Activated CD4-positive, alpha-beta T cell treated with anti-CD3 and anti-CD28 coated beads, Interleukin-2, amount 50 U/mL, for 4 hours (primary cell): ENCODE measurements at places on chromosomes 13 and 19.

DNA sequence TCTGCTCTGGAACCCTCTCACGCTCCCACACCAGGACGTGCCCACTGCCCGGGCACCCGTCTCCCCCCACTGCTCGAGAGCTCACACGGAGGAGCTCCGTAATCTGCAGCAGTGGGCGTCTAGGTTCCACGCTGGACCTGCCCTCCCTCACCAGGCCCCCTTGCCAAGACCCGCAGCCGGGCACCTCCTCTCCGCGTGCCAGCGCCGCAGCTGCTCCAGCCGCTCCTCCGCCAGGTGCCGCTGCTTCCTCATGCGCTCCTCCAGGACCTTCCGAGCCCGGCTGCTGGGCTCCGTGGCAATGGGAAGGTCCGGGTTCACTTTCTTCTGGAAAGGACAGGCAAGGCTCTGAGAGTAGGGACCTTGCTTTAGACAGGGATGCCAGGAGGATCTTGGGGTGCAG, 35.0 kb upstream of the MATK start:
- DNase-seq, result no peak

- DNase-seq, result no peak
Measured at GRCh38 chr19:18351544-18351943, 11.1 kb downstream of the PGPEP1 start.

DNA sequence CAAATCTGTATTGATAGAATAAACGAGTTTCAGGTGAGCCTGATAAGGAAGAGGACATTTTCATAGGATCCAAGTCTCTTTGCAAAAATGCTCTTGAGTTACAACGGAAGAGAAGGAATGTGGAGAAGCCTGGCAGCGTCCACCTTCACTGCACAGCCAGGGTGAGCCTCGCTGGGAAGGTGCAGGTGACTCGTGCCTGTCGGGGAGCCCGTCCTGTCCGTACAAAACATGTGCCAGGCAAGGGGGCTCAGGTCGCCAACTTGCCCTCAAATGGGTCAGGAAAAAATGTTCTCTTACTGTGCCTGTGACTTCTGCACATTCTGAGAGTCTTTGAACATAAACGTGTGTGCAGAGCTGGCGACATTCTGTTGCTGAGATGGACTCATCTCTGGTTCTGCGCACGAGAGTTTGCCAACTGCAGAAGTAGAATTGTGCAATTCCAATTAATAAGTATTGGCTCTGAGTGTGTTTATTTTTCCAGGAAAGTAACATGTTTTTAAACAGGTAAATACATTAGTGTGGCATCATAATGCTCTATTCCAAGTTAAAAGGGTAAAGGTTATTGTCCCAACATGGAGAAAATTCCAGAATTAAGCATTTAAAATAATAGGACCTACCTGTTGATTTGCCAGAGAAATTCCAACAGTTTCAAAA, 28.6 kb downstream of the NAXD start:
- no peak for DNase-seq

DNA sequence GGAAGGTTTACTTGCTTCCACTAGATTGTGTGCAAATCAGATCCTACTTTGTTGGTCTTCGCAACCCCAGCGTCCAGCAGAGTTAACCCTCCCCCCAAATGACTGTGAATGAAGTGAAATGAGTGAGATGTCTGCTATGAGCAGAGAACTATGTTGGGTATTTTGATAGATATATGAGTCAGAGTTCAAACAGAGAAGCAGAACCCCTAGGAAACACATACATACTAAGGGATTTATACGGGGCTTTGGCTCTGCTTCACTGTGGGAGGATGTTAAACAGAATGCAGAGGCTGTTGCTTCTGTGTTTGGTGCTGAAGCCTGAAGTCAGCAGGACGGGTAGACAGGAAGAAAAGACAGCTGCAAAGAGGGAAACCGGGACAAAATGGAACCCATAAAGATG, 197.0 kb downstream of the MZT1 start:
- no peak for DNase-seq

DNA sequence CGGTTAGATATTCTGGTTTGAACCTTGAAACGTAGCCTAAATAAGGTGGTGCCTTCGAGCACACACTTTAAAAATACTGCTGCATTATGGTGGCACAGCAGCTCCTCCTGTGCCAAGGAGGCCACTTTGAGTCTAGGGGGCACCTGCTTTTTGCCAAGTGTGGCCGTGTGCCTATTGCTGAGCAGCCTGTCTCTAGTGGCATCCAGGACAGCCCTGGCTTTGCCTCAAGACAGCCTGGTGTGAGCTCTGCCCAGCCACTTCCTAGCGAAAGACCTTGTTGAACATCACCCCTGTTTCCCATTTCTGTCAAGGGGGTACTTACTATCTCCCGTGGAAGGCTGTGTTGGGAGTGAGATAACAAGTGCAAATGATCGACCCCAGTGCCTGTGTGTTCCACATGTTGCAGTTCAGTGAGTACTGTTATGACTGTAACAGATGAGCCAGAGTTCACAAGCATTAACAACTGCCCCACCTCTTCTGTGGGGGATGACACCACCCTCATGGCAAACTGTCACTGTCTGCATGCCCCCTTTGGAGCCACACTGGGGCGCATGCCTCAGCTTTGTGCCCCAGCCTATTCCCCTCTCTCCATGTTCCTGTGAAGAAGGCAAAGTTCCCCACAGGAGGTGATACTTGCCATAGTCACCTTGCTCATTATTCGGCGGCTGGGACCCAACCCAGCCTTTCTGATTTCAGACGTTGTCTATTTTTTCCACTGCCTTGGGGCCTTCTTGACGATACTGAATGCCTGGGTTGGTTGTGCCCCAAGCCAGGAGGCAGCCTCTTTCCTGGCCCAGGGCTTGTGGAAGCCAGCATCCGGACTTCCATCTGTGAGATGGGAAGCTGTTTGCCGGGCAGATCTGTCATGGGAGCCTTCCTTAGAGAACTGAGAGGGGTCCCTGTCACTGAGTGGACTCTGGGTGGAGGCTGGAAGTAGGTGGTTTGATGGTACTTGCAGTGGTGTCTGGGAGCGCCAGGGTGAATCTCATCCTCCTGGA, 5.4 kb downstream of the GATAD2A start:
- no peak for DNase-seq

GRCh38 chr13:67094952-67095351, 135.2 kb downstream of the PCDH9 start:
- DNase-seq, result no peak
